Renal cortex interstitium (tissue), 15 donors: ENCODE measurements at places on chromosomes 5 and 9.

GRCh38 chr9:129990269-129991010 is 52.5 kb downstream of the FNBP1 start:
- no peak for DNase-seq

GRCh38 chr5:84384604-84385575 is at the start of gene EDIL3:
Gene EDIL3, minus strand, starts transcription at chr5:84384880. Its CDS starts 506 bp downstream, at chr5:84384374.
- DNase-seq = no peak

DNA sequence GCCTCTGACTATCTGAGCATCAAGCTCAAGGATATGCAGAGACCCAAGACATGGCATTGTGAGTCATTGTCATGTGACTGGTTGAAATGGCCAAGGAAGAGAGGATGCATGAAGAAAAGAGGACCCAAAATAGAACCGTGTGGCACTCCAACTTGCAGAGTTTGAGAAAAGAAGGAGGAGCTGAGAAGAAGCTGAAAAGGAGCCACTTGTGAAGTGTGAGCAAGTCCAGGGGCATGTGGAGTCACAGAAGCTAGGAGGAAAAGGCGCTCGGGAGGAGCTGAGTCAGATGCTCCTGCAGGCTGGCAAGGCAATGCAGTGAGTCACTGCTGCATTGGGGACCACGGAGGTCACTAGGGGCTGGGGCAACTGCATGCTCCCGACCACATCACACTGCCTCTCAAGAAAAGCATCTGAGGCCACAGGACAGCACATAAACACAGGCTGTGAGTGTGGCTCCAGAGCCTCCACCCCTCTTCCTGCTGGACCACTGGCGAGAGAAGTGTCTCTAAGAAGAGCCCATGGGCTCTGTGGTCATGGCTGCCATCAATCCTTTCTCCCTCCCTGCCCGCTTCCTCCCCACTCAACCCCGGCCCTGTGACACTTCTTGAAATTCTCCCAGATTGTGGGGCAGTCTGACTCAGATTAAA is 197.6 kb downstream of the DRD1 start:
- DNase-seq = no peak

GRCh38 chr5:57360871-57361270 is 121.7 kb downstream of the ACTBL2 start:
- no peak for DNase-seq

DNA sequence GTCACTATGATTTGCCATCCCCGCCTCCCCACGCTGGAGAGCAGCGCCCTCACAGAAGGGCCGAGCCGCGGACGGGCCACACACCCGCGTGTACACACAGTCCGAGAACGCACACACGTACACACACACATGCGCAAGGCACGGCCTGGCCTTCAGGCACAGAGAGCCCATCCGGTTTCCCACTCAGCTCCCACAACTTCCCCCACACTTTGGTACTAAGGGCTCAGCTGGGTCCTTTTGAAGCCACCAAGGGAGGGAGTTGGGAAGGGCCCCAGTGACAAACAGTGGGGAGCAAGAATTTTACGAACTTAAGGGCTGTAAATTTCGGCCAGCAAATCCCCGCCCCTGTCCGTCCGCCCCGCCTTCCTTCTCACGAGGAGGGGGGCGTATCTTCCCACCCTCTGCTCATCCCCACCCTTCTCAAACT is 133.3 kb upstream of the HAND1 start:
- DNase-seq = no peak

GRCh38 chr9:120413121-120414048 is 166.6 kb downstream of the CDK5RAP2 start:
- DNase-seq = no peak
